Esophagus mucosa (tissue), 1 donor: ENCODE measurements at places on chromosomes 7 and 10. TPM values are rescaled to one million over a fixed set of nuclear protein-coding genes. Genes with fewer than 3 reads are reported as not detected.

The LRGUK gene
- 0.32 TPM for total RNA-seq

The GNGT1 gene
- total RNA-seq = 0.08 TPM

GRCh38 chr7:156620291-156620675 lies 20.3 kb upstream of the RNF32 start:
- ATAC-seq = no peak

DNA sequence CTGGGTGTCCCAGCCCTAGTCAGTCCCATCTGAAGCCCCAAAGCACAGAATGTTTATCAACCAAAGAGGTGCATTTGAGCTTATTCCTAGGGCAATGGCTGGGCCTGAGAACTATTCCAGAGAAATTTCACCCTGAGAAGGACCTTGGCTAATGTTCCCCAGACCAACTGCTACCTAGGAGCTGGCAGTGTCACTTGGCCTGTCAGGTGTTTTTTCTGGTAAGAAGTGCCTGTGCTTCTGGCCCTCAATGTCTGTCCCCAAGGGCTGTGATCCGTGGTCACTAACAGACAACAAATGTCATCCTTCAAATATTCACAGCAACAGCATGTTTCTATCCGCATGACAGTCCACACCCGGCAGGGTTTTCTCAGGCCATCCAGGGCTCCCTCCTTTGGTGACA lies 209.3 kb upstream of the FRMD4A start:
- no peak for ATAC-seq

GRCh38 chr7:44309271-44310091 lies 15.9 kb downstream of the CAMK2B start:
- ATAC-seq = peak; percentile 54
